ENCODE measurements at places on chromosomes 2 and 18.

- DNase-seq = no peak
Measured at GRCh38 chr2:158718851-158719250, 76.3 kb upstream of the DAPL1 start.

DNA sequence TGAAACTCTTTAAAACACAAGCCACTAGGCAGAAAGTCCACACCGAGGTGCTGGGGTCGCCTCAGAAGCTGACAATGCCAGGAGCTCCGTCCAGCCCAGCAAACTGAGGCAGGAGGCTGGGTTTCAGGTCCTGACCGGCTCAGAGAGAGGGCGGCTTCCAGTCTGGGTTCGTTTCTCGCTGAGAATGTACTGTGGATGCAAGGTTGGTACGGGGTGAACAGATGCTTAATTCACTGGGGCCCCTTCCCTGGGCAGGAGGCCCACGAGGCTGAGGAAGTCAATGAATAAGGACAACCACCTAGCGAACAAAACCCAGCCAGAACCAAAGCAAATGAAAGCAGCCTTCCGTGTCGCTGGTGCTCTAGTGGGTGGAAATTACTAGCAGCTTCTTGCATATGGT lies 142.0 kb downstream of the RTP5 start:
- DNase-seq = no peak

GRCh38 chr2:45723857-45724256 lies 72.4 kb downstream of the PRKCE start:
- no peak for DNase-seq

DNA sequence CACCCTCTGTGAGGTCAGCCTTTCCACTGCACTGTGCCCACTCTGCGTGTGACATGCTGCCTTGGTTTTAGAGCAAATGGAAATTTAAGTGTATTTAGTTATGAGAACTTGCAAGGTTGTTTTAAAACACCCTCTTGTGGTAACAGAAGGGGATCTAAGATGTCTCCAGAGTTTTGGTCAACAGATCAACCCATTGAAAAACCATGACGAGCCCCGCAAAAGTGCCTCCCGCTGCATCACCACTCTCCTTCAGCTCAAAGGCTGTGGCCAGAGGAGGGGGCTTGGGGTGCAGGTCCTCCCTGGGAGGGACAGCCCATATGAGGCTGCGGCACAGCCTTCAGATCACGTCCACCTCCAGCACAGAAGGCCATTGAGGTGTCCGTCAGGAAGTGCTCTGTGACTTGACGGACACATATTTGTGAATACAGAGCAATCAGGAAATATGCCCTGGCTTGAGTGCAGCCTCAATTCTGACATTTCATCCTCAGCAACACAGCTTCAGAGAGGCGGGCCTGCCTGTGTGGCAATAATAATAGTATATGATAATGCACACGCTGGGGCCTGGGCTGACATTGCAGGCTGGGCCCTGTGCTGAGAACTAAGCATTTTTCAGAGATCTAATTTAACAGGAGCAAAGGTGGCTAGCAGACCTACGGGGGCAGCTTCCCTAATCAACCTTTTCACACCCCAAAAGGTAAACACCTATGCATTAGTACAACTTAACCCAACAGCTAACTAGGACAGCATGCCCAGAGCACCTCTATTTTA lies 213.9 kb downstream of the ANAPC1 start:
- no peak for DNase-seq

- peak; percentile 77 for DNase-seq
Measured at GRCh38 chr2:197209742-197210408, 100.7 kb downstream of the ANKRD44 start.

GRCh38 chr2:135072125-135072997 lies 20.3 kb downstream of the RAB3GAP1 start:
- DNase-seq = no peak

DNA sequence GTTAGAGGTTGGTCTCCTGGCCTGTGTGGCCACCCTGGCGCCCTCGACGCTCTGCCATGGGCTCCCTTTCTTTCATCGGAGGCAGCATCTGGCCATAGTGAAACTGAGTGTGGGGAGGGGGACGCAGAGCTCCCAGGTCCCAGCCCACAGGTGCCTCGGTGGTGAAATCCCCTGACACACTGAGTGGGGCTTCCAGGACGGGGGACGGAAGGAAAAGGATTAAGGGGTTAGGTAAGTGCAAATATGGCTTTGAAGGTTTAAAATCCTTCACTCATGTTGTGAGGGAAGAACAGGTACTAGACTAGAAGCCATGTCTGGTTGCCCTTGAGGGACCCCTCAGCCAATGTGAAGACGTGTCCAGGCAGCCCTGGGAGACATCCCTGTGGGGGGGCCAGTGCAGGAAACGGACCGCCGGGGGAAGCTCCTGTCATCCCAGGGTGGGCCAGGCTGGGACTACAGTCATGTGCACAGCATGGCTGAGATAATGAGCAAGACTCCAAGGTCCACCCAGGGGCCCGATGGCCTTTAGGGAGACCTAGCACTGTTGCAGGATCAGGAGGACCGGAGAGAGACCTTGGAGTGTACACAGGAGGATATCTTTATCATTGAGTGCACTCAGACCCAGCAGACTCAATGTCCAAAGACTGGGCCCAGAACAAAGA lies 36.3 kb downstream of the RTP5 start:
- DNase-seq = no peak

GRCh38 chr2:24754985-24755705 lies 38.0 kb downstream of the PTRHD1 start:
- no peak for DNase-seq

DNA sequence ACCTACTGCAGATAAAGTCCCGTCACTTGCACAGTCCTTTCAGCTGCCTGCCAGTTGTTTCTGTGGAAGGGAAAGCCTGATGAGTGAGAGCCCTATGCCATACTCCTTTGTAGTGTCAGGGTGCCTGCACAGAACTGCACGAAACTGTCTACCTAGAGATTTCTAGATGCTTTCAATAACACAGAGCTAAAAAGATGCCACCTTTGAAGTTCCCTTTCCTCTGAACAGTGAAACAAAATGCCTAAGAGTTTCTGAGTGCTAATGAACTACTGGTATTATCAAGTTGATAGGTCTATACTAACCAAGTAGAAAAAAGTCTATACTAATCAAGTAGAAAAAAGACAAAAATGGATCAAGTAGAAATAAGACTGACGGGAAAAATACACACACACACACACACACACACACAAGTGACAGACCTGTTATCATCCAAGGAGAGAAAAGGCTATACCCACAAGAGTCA lies 79.0 kb downstream of the TLK1 start:
- DNase-seq = peak; percentile 36

DNA sequence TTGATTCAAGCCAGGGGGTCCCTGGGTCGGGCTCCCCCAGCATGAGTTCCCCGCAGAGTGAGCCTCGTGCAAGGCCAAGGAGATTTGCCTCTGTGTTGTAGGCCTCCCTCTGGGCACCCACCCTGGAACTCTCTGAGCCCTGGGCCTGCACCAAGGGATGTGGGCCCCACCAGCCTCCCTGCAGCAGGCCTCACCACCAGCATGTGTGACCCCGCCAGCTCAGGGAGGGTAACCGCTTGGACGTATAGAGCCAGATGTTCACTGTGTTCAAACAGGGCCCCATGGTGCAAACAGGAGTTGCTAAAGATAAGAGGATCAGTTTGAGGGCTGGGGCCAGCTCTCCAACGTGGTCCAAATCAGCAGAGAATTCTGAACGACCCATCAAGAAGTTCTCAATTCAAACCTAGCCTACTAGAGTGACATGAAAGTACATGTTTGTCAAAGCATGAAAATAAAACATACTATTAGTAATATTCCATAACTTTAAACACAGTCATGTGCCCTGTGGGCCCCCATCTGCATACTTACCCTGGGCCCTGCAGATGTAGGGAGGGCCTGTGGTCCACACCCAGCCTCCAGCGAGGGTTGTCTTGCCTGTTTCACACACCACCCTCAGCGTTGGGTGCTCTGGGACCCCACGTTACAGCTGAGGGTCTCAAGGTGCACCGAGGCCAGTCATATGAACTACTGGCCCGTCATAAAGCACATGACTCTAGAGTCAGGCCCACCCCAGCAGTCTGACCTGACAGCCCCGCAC lies 5.5 kb upstream of the TUBB6 start:
- no peak for DNase-seq

All from stimulated activated CD4-positive, alpha-beta T cell treated with anti-CD3 and anti-CD28 coated beads, Interleukin-1b, Interleukin-23, amount 100 ng/mL, for 48 hours (primary cell).